ENCODE measurements at places on chromosomes 7 and 10.

DNA sequence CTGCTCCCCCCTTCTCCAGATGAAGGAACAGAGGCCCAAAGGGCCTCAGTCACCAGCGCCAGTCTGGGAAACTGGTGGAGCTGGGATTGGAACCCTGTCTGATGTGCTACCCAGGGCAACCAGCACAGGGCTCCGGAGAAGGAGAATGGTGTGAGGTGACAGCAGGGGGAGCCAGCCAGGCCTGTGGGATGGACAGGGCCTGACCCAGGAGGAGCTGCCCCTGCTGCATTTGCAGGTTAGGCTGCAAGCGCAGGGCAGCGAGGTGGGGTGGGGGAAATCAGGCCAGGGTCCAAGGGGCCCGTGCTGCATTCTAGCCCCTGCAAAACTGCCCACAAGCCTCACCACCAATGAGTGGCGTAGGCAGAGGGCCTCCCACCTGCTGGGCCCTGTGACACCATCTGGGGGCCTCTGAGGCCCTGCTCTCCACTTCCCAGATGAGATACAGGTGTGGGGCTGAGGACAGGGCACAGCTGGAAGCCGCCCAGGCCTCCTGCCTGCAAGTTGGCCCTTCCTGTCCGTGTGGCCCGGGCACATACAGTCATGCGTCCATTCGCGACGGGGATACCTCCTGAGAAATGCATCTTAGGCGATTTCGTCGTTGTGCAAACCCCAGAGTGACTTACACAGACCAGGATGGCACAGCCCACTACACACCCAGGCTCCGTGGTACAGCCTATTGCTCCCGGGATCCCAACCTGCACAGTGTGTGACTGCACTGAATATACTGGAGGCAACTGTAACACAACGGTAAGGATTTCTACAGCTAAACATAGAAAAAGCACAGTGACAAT, 45.3 kb downstream of the RASGEF1A start:
- DNase-seq: no peak

GRCh38 chr10:128187788-128188185, 61.6 kb upstream of the MKI67 start:
- no peak for DNase-seq

GRCh38 chr7:2003451-2003930, 229.3 kb downstream of the MAD1L1 start:
- DNase-seq: no peak

DNA sequence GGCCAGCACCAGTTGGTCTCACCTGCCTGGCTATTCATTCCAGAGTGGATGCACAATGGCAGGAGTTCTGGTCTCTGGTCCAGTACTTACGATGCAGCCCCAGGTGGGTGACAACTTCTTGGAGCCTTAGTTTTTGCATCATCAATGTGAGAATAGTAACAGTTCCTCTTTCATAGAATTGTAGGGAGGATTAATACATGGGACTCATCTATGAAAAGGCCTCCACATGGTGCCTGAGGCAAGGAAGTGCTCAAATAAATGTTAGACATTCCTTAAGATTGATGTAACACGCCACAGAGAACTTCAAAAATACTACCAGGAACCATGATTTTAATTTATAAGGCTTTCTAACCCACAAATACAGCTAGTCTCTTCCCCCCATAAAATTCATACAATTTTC, 120.1 kb upstream of the CHST15 start:
- no peak for DNase-seq

GRCh38 chr7:41915871-41916270, 213.0 kb upstream of the INHBA start:
- DNase-seq: no peak

- no peak for DNase-seq
Observed at GRCh38 chr7:48139459-48139858, 31.8 kb upstream of the ABCA13 start.

GRCh38 chr10:75108684-75109458, 2.6 kb upstream of the SAMD8 start:
- no peak for DNase-seq

- no peak for DNase-seq
Observed at GRCh38 chr7:39987641-39988347, 37.7 kb downstream of the CDK13 start.

GRCh38 chr10:776772-777171, 87.3 kb upstream of the DIP2C start:
- DNase-seq: no peak

- DNase-seq: no peak
Observed at GRCh38 chr10:72802332-72802731, 91.2 kb upstream of the OIT3 start.

DNA sequence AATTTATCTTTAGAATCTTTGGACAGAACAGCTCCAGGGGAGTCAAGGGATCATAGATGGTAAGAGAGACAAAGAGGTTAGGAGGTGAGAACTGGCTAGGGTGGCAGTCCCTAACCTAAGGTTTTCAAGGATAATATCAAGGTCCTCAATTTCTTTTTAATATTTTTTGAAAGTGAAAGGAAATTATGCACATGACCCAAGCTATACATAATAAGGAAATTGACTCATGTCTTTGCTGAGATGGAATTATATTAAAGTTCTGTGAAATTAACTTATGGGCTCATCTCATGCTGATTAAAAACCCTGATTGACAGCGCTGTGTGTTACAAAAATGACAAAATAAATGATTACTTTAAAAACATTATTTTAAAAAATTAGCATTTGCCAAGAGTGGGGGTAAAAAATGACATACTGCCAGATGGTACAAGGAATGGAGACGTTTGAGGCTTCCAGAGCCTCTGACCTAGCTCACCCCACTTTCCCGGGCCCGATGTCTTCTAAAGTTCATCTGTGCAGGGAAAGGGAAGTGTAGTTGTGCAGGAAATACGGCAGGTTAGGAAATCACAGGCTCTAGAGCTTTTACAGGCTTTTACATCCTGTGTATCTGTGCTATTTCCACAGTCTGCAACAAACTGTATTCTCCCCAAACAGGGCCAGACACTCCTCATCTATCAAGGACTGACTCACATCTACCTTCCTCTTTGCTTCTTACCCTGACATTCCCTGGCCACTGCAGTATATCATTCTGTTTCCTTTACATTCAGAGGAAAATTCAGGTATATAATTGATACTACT, 185.6 kb upstream of the PRSS58 start:
- no peak for DNase-seq

GRCh38 chr7:130379532-130379920, 768 bp upstream of the CPA1 start:
- no peak for DNase-seq

DNA sequence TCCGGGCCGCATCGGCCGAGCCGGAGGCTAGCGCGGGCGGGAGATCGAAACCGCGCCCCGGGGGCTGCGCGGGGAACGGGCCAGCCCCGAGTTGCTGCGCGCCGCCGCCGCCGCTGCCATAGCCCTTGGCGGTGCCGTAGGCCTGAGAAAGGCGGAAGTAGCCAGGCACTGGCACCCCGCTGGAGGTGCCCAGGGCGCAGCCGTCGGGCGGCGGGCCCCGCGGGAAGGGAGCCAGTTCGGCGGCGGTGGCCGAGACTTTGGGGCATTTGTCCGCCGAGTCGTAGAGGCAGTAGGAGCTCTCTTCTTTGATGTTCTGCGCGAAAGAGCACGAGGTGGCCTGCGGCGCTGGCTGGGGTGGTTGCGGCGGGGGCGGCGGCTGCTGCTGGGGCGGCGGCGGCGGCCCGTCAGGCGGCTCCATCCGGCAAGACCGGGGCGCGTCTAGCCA, 587 bp downstream of the HOXA10 start:
- no peak for DNase-seq

DNA sequence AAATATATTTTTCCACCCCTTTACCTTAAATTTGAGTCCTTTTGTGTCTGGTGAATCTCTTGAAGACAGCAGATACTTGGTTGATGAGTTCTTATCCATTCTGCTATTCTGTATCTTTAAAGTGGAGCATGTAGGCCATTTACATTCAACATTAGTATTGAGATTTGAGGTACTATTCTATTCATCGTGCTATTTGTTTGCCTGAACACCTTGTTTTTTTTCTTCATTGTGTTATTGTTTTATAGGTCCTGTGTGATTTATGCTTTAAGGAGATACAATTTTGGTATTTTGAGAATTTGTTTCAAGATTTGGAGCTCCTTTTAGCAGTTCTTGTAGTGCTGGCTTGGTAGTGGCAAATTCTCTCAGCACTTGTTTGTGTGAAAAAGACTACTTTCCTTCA, 29.9 kb downstream of the GDI2 start:
- no peak for DNase-seq

GRCh38 chr7:134184767-134185166, 57.6 kb downstream of the LRGUK start:
- DNase-seq: no peak

DNA sequence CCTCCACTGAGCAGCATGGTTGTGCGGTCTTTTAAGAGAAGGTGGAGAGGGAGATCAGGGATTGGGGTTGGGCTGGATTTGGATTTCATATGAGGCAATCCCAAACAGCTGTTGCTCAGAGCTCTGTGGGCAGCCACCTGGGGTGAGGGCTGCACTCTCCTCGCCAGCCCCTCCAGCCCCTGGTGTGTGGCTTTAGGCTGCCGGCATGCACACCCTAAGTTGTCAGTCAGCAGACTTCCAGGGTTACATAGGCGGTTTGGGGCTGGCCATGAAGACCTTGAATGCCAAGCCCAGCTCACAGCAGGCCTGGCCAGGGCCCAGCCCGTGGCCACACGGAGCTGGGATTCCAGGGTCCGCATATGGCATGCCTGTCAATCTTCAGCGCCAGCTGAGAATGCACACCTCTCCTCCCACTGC, 54.8 kb downstream of the ZMIZ1 start:
- DNase-seq: no peak

DNA sequence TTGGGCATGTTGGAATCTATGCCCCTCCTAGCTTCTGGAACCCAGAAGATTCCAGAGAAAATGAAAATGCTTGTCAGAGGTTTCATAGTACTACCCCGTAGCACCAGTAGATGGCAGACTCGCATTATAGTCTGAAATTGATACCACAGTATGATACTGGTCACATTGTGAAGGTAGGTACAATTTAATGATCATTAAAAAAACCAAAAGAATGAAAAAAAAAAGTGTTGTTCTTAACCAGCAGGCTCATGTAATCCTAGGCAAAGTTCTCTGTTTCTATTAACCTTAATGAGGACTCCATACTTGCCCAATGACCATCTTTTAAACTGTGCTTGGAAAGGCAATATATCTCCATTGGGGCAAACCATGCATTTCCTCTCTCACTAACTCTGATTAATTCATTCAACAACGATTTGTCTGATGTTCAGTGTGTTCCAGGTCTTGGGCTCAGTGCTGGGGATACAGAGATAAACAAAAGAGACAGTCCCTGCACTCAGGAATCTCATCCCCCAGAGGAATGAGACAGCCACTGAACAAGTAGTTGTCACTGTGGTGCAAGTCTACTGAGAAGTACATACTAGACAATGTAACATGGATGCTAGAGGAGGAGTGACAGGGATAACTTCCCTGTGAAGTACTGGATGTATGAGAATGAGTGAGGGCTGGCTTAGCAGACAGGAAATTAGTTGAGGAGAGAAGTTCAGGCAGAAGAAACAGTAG, 223.5 kb upstream of the PHYHIPL start:
- no peak for DNase-seq

Data from activated T-helper 9 cell treated with anti-CD3 and anti-CD28 coated beads, Interleukin-2, amount 50 U/mL, for 16 hours (primary cell).